Gastrocnemius medialis (tissue), 4 donors: ENCODE measurements at places on chromosomes 12 and 14.
A peak's percentile ranks its signal among the peaks of the same experiment; 100 is the strongest.

- DNase-seq: no peak
These were observed 66.9 kb downstream of the KNTC1 start for GRCh38 chr12:122593910-122594309.

DNA sequence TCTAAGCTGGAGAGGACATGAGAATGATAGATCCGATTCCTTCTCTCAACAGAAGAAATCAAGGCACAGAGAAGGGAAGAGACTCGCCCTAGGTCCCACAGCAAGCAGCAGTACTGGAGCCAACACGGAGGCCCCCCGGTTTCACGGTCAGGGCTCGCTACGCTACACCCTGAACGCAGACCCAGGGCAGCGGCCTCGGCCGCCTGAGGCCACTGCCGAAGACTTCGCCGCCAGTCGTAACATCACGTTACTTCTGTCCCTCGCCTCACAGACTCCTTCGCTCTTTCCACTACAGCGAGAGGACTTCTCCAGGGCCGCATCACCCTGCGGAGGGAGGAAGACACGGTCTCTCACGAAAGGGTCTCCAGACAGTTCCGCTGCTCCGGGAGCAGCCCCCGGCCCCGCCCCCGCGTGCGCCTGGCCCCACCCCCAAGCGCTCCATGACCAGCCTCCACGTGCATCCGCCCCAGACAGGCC, 411 bp upstream of the DCAF4 start:
- no peak for DNase-seq

GRCh38 chr12:121124402-121125109, 8.1 kb upstream of the P2RX7 start:
- no peak for DNase-seq

- no peak for DNase-seq
These were observed 41.6 kb downstream of the SFSWAP start for GRCh38 chr12:131752451-131752850.

DNA sequence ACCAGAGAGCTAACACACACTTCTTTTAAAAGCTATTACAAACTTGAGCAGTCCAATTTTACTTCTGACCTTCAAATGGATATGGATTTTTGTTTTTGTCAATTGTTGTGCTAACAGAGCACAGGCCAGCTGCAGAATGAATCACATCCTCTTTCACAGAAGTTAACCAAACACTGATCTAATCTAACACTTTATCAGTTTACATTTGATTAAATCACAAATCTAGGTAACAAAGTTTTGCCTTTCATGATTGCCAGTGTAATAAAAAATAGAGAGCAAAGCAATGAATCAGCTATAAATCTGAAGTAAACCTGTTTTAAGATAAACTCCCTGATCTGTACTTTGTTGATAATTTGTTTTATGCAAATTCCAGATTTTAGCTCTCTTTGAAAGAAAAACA, 273.1 kb upstream of the RGS6 start:
- no peak for DNase-seq

DNA sequence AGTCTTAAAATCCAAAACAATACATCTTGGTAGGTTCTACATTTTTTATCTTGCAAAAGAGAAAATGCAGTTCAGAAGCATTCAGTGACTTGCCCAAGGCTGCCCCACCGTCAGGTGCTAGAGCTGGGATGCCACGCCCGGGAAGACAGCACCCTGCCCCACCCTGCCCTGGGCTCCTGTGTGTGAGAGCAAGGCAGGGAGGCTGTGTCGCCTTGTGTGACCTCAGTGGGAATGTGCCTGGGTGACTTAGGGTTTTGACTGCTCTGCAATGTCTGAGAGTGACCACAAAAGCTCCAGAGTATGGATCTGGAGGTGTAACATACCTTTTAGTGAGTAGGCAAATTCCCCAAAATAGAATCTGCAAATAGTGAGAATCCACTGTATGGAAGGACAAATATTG, 60.0 kb downstream of the AACS start:
- no peak for DNase-seq

GRCh38 chr12:57582440-57582839, 8.6 kb upstream of the PIP4K2C start:
- no peak for DNase-seq

GRCh38 chr12:101002696-101003419, 207.2 kb downstream of the SLC5A8 start:
- no peak for DNase-seq

DNA sequence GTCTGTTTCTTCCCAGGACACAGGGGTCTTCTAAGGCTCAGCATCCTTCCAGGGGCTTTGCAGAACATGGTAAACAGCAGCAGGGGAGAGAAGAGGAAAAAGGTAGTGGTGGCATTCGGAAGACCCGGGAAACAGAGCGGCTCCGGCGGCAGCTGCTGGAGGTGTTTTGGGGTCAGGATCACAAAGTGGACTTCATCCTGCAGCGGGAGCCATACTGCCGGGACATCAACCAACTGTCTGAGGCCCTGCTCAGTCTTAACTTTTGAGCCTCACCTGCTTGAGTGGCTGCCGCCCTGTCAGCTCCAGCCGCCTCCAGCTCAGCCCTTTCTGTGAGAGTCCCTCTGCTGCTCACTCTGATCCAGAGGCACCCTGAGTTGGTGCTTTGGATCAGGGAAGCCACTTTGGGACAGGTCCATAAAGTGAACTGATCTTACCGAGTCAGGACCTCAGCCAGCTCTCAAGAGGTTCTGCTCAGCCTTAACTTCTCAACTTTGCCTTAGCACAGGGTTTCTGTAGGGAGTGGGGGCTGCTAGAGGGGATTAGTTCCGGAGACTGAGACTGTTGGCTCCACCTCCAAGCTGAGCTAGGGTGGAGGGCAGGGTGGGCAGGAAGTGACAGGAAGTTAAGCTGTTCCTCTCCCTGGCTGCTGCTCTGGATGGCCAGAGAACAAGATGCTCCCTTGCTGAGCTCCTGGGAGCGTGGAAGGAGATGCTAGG, 5.4 kb downstream of the SDR39U1 start:
- DNase-seq: no peak

GRCh38 chr12:30067146-30067545, 283.4 kb upstream of the TMTC1 start:
- DNase-seq: no peak

- DNase-seq: no peak
These were observed 579.4 kb downstream of the ALG10 start for GRCh38 chr12:34601689-34602088.

GRCh38 chr14:96275177-96276112, 19.4 kb downstream of the BDKRB1 start:
- peak; percentile 20 for DNase-seq

DNA sequence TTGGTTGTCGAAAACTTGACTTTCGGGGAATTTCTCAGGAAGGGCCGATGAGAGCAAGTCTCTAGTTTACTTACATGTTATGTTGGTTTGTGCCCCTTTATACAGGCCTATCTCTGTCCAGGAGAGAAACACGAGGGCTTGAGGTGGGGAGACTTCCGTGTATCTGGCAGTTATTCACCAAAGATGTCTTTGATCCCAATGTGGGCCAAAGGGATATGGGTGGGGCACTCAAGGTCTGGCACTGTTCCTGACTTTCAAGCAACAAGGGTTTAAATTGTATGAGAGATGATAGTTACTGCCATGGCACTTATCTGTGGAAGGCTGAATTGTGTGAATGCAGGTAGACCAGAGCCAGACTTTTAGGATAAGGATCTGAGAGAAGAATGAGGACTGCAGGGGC, 137.2 kb upstream of the DHRS4 start:
- no peak for DNase-seq

DNA sequence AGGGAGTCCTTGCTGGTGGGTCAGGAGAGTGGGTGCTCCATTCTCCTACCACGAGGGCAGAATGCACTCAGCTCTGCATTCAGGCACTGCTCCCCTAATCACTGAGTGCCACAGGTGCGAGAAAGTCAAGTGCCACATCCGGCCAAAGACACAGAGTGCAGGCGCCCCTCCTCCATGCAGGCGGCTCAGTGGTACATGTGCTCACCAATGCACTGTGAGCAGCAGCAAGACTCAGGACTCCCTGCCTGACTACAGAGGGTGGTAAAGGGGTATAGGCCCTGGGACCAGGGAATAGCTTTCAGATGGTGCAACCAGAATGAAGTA, 32.9 kb downstream of the ZFYVE21 start:
- no peak for DNase-seq

DNA sequence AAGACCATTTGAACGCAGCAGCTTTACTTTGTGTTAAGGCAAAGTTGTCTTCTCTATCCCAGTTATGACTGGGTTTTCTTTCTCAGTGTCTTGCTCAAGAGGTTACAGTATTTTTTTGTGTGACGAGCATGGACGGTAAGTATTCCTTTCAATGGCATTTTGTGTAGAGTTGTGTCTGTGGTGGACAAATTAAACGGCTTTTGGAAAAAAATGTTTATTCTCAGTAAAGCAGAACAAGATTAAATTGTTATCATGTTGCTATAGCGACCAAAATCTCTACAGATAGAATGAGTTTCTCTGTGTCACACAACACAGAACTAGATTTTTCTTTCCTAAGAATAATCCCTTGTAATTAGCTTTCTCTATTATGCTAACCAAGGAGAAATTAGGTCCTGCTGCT, 417.1 kb downstream of the AEBP2 start:
- no peak for DNase-seq

- peak; percentile 80 for DNase-seq
These were observed 29.1 kb upstream of the ADIPOR2 start for GRCh38 chr12:1661553-1662335.

GRCh38 chr12:28086521-28087155, 103.6 kb upstream of the CCDC91 start:
- DNase-seq: no peak

DNA sequence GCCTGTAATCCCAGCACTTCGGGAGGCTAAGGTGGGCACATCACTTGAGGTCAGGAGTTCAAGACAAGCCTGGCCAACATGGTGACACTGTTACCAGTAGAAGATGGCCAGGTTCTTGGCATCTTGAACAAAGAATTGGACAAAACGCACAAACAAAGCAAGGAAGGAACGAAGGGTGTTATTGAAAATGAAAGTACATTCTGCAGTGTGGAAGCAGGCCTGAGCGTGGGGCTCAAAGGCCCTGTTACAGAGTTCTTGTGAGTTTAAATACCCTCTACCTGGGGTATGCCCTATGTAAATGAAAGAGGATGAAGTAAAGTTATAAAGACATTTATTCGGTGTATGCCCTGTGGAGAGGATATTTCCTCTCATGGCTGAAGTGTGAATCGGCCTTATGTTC, 20.8 kb upstream of the CDK17 start:
- DNase-seq: no peak

DNA sequence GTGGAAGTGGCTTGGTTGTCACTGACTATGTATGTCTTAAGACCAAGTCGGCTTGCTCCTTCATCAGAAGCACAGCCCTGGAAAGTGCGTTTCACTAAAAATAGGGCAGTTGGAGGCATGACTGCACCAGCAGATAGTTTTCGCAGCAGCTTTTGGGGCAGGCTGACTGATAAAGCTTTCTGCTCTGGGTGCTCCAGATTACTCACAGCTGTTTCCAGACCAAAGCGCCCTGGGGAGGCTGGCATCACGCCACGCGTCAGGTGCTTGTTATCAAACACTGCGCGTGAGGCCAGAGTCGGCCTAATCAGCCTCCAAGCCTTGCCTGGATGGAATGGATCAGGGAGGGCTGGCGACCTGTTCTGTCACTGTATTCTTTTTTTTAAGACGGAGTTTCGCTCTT, 13.3 kb upstream of the LRRC10 start:
- no peak for DNase-seq

GRCh38 chr14:88354358-88354757, 31.1 kb upstream of the SPATA7 start:
- no peak for DNase-seq

DNA sequence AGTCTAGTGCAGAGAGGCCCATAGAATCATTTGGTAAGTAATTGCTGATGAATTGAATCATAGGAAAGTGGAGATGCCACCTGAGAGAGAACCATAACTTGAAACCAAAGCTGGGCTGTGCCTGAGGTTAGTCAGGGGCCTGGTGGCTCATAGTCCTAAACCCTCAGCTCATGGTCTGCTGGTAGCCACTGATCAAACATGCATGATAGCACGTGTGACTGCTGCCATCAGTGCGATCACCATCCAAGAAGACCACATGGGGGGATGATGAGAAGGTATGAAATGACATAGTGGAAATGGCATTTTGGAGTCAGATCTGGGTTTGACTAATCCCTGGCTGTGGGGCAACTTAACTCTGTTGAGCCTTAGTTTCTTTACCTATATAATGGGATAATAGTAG, 190.5 kb downstream of the CACNA1C start:
- no peak for DNase-seq

DNA sequence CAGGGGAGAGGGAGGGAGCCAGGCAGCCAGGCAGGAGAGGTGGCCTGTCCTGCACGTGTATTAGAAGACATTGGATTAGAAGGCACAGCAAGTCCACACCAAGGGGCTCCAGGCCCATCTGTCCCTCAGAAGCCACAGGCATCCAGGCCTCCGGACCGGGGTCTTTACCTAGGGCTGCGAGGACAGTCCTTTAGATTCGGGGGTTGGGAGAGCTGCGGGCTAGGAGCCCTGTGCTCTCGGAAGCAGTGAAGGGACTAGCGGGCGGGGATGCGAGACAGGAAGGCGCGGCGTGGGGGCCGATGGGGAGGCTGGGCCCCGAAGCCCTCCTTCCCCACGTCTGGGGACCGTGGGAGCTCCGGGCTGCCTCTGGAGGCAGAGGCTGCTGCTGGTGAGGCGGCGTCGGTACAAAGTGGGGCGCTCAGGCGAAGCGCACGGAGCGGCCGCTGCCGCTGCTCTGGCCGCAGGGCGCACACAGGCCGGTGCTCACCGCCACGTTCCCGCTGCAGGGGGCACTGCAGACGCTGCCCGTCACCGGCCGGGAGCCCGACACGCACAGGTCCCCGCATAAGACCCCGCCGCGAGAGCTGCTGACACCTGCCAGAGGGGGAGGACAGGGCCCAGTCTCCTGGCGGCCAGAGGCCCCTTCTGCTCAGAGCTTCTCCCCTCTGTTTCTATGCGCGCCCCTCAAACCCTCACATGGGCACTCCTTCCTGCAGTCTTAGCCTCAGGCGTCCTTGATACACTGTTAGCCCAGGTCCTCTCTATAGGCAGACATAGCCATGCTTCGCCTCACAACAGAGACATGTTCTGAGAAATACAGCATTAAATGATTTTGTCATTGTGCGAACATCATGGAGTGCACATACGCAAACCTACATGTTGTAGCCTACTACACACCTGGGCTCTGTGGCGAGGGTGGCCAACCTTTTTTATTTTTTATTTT, 17.3 kb downstream of the KRT7 start:
- DNase-seq: no peak

- DNase-seq: no peak
These were observed 28.2 kb downstream of the ST8SIA1 start for GRCh38 chr12:22306311-22306710.

DNA sequence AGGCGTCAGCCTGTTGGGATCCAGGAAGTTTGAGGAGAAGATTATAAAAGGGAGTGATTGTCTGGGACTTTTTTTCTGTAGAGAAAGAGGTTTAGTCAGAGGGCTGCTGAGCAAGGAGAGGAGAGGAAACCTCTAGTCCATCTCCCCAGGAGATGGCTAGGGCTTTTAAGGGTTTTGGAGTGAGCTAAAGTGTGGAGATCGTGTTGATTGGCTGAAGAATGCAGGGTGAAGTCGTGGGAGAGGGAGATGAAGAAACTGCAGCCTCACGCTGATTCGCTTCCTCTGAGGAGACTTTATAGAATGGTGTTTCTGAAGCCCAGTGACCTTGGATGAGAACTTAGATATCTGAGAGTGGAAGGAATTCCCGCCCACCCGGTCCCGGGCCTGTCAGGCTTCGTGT, 193.7 kb upstream of the PWP1 start:
- DNase-seq: no peak

GRCh38 chr14:42877716-42878115, 1271.0 kb downstream of the LRFN5 start:
- DNase-seq: no peak
